ENCODE measurements at places on chromosomes 12 and 14.

GRCh38 chr12:129207084-129207483 is 353.8 kb downstream of the GLT1D1 start:
- DNase-seq: no peak

GRCh38 chr14:29925736-29926135 is 1.9 kb downstream of the PRKD1 start:
- DNase-seq: no peak

DNA sequence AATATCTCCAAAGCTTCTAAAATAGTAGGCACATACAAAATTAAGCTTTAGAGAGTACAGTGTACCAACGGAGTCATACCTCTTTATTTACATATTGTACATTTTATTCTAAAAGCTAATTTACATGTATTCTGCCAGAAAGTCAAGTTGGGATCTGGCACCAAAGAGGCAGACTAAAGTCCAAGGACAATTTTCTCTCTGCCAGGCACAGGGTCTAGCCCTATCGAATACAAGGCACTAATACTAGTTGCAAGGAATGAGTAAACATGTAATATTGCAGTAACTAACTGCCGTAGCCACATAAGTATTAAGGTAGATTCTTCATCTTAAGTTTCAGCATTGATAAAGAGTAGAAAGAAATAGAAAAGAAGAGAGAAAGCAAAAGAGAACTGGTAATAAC is 93.9 kb downstream of the RPS6KA5 start:
- DNase-seq: no peak

DNA sequence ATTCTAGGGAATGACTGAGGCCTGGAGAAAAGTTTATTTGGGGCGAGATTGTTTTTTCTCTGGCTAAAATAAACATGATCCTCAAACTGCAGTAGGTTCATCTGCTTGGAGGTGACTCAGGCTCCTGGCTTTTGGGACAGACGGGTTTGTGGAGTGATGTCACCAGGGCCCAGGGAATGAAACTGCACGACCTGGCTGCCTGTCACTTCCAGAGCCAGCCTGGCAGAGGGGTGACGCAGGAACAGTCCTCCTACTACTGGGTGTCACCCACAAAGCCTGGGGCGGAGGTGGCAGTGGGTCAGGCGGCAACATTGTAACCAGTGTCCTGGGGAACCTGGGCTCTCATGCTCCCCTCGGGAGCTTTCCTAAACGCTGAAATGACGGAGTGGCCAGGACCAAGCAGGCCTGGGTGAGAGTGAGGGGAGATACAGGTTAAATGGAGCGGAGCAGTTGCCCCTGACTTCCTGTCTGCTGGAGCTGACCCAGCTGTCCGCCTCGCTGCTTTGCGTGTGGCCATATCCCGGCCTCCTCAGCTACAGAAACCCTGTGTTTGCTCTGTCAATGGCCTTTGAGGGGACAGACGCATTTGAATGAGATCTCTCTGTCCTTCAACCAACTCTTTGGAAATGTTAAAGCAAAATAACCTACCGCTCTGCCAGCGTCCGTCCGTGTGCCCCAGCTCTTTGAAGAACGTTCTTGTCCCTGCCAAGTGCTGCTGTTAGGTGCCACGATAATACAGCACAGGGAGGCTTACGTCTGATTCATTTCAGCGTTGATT is 6.5 kb downstream of the HIP1R start:
- no peak for DNase-seq

- peak; percentile 16 for DNase-seq
Measured at GRCh38 chr12:22333713-22334409, 646 bp downstream of the ST8SIA1 start.

DNA sequence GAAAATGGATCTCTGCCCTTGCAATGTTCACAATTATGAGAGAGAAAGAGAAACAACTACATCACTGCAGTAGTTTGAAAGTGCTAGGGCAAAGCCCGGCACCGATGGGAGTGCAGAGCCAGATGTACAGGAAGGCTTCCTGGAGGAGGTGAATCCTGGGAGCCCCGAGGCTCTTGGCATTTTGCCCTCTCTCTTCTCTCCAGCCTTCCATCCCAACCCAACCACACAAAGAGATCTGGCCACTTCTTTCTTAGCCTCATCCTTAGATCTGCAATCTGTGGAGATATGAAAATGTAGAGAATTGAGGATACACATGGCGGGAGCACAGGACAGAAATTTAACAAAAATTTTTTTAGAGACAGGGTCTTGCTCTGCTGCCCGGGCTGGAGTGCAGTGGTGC is 3.3 kb upstream of the PAPLN start:
- no peak for DNase-seq

- no peak for DNase-seq
Measured at GRCh38 chr14:73209953-73210352, 27.4 kb upstream of the PAPLN start.

- no peak for DNase-seq
Measured at GRCh38 chr14:81519200-81520011, 14.2 kb downstream of the SEL1L start.

DNA sequence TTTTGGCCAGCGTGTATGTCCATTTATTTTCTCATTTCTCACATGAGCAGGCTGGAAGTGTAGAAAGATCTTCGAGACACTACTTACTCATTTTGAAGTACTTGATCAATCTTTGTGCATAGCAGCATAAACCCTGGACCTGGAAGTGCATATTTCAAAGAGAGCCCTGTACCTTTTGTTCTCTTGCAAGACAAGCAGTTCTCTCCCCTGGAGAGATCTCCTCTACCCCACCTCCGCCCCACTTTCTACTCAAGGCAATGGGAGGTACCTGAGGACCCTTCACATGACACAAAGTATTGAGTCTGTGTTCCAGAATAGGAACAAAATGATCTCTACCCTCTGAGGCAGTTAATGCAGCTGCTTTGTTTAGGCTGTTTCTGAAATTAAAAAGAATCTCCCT is 27.4 kb upstream of the RASSF3 start:
- no peak for DNase-seq

DNA sequence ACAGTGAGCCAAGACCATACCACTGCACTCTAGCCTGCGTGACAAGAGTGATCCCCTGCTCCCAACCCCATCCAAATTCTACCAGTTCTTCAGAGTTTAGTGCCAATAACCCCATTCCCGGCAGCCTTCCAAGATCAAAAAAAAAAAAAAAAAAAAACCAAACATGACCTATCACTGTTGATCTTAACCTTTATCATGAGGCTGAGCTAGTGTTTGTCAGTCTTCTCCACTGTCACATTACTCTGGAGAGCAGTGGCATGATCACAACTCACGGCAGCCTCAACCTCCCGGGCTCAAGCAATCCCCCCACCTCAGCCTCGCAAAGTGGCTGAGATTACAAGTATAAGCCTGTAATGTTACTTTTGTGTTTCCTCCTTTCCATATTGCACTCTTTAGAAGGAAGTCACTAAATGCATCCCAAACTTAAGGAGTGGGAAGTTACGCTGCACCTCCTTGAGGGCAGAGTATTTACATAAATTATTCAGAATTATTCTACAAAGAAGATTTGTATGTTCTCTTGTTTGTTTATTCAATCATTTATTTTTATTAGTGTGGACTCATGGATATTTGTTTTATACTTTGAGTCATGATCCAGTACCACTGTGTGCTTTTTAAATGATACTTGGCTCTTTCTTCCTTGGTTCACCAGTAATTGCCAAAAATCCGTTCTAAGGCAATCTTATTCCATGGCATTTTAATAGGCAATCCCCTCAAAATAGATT is 31.5 kb upstream of the FAM222A start:
- no peak for DNase-seq

GRCh38 chr12:18320036-18320617 is 58.8 kb downstream of the PIK3C2G start:
- DNase-seq: no peak

DNA sequence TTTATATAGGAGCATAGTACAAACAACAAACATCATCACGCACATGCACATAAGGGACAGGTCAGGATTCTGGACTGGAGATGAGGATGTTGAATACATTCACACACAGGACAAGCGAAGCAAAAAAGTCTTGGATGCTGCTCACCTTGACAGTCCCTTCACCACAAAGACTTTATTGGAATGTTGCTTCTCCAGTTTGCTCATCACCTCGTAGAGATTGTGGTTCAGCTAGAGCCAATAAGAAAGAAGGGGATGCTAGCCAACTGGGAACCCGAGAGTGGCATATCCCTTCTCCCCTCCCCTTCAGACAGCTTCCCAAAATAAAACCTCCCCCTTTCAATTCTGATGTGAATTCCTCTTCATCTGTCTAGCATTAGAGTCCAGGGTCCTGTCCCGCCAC is 25.4 kb upstream of the SMAGP start:
- no peak for DNase-seq

DNA sequence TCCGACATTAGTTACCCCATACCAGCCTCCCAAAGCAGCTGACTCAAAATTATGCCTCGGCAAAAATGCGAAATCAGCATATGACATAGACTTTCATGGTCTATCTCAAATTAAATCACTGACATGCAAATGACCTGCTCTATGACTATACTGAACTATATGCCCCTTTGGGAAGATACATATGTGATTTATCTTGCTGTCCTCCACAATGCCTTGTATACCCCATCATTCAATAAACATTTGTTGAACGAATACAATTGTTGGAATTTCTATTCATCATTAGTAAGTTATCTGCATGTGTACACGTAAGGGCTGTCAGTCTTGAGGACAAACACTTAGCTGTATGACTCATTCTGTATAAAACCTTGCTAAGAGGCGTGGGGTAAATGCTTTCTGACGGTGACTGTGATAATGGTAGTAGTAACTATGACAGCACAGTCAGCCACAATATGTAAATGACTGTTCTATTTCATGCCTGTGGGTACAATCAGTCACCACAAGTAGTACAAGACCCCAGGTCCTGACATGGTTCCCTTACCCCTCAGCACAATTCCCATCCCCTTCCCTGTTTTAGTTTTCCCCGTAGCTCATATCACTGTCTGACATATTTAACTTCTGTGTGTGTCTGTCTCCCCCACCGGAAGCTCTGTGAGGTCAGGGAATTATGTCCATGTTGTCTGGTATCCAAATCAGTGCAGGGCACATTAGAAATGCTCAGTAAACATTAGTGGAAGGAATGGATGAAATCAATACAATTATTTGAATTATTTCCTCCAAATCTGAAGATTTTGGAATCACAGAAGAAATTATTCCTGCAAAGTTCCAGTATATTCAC is 42.8 kb downstream of the STXBP6 start:
- DNase-seq: no peak

DNA sequence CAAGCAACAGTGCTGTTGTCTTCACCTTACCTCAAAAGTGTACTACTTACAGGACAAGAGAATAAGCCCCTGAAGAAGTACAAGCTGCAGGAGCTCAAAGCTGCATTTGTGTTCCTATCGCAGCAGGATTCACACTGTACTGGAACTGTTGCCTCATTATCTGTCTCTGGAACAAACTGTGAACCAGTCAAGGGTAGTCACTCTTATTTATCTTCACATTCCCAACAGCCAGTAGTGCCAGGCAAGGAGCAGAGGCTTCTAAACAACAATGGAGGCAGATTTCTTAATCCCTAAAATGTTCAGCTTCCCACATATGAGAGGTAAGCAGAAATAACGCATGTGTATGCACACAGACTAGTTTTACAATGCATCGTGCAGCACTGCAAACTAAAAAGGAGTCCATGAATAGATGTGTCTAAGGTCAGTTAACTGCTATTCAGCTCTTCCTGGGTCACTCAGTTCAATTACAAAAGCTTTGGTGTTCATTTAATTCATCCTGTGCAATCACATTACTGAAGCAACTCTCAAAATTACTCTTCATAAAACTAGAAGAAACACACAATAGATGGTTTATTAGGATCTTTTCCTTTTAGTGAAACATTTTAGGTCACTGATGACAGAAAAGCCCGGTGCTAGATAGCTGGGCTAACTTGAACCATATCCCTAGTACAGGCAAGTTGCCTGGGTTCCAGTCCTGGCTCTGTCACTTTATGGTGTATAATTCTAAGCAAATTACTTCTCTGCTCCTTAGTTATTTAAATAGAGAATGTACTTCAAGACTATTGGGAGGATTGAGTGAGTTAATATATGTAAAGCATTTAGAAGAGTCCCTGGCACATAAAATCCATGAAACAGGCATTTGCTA is 2.7 kb downstream of the APPL2 start:
- DNase-seq: no peak
